ENCODE measurements at places on chromosomes 13 and 19.
A peak's percentile ranks its signal among the peaks of the same experiment; 100 is the strongest.

- DNase-seq, result peak; percentile 84
These were observed at the start of gene EEF2 for GRCh38 chr19:3984908-3985642. Gene EEF2, minus strand, starts transcription at chr19:3985463. Its CDS starts 83 bp downstream, at chr19:3985380.

GRCh38 chr19:11279505-11280236, 16.3 kb upstream of the TSPAN16 start:
- DNase-seq, result no peak

DNA sequence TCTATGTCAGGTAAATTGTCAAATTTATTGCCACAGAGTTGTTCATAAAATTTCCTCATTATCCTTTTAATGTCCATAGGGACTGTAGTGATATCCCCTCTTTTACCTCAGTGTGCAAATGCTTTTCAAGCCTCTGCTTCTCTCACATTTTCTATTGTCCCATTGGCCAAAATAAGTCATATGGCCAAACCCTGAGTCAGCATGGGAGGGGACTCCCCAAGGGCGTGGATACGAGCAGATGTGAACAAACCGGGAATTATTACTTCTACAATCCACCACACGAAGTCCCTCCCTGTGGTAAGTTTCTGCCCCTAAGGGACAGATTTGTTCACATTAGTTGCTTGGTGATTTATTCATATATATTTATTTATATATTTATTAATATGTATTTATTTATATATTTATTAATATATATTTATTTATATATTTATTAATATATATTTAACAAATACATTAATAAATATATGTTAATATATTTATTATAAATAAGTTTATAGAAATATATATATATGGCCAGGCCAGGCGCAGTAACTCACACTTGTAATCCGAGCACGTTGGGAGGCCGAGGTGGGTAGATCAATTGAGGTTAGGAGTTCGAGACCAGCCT, 20.1 kb upstream of the CAMSAP3 start:
- DNase-seq, result no peak

GRCh38 chr13:64540468-64540867, 2689.7 kb downstream of the PCDH9 start:
- no peak for DNase-seq

DNA sequence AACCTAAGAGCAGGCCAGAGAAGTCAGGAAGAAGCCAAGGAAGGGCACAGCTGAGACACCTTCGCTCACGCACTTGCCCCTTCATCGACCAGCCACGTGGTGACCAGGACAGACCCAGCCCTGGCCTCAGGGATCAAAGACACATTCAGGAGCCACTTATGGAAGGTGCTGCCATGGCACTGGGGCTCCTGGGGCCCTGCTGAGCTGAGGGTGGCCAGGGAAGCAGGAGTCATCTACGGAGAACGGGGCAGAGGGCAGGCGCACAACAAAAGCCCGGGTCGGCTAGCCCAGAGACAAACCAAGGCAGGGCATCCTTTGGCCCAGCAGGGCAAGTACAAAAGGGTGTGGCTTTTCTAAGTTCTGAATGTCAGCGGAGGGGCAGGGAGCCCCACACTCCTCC, 2.3 kb downstream of the PLPP2 start:
- no peak for DNase-seq

- no peak for DNase-seq
These were observed 3.8 kb downstream of the LRRC4B start for GRCh38 chr19:50564229-50565105.

GRCh38 chr13:111610879-111611278, 290.4 kb downstream of the TEX29 start:
- no peak for DNase-seq

DNA sequence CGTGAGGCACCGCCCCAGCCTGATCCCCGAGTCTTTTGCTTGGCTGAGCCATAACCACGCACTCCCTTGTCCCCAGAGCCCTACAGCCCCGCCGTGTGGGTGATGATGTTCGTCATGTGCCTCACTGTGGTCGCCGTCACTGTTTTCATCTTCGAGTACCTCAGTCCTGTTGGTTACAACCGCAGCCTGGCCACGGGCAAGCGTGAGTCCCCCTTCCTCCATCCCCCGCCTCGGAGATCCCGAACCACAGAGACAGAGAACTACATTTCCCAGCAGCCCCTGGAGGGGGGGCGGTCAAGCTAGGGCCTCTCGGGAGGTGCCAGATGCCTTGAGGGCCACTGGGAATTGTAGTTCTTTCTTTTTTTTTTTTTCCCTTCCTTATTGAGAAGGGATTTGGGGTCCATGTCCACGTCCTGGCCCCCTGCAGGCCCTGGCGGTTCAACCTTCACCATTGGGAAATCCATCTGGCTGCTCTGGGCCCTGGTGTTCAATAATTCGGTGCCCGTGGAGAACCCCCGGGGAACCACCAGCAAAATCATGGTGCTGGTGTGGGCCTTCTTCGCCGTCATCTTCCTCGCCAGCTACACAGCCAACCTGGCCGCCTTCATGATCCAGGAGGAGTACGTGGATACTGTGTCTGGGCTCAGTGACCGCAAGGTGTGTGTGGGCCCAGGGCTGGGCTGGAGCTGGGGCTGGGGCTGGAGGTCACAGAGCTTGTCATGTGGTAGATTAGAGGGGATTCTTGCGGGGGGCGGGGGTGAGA, 25.9 kb downstream of the GRIN2D start:
- DNase-seq, result no peak

DNA sequence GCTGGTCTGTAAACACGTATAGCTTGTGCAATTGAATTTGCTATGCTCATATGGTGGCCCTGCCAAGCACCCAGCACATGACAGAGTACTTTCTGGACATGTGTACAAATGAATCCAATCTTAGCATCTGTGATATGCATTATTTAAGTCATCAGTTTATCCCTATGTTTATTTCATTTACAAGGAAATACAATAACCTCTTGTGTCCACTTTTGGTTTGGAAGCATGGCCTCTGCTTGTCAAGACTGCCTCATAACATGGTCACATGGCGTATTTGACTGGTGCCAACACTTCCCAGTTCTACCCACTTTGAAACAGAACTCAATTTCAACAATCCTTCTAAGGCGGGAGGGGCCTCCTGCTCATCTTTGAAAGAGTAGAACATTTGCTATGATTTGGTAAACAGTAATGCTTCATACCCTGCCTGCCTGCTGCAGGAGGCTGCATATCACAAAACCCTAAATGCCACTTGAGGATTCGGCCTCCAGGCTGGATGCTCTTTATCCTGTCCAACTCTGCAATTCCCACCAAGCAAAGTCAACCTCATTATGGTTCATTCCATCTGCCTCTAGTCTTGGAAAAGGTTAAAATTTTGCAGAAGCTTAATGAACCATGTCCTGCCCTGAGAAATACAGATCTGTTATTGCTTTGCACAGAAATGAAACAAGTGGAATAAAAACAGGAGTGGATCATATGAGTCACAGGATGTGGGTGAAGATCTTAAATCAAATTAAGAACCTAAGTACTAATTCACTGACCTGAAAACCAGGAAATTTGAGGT, 151.3 kb downstream of the CYSLTR2 start:
- DNase-seq, result no peak

DNA sequence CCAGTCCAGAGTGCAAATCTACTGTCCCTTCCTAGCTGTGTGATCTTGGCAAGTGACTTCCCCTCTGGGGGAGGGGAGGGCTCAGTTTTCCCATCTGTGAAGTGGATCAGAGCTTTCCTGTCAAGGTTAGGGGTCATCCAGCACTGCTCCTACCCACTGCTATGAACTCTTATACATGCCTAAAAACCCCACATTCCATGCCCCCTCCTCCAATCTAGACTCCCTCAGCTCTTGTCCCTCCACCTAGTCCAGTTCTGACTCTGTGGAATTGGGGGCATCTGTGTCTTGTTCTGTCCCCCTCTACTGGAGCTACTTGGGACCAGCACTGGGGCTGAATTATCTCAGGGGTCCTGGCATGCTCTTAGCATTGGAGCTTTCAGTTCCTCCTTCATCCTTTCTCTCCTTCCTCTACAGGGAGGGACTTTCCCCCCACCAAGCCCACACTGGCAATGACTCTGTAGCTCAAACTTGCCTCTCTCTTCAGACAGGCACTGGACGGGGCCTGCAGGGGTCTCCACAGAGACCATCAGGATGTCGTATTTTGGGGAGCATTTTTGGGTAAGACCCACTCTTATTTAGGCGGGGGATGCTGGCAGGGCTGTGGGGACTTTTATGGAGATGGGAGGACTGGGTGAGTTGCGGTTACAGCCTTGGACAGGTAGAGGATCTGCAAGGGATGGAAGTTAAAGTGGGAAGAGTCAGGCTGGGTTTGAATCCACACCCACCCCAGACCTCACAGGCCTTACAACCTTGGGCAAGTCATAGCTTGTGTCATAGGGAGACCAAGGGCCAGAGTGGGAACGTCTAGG, 3.6 kb downstream of the FCHO1 start:
- DNase-seq, result no peak

DNA sequence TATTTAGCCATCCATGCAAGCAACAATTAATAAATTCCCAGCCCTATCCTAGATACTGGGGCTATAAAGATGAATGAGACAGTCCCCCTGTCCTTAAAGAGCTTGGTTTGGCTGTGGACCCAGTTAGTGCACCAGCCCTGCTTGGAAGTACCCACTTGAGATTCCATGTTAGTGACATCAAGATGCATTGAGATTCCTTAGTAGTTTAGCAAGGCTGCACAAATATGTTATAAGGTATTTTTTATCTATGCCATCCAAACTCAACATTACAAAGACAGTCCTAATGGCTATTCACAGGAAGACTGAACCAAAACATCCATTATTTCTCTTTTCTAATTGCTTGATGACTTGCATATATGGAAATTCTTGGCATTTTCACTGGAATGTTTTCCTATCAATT, 48.8 kb upstream of the RAP2A start:
- DNase-seq, result no peak

- DNase-seq, result no peak
These were observed 67.3 kb upstream of the SACS start for GRCh38 chr13:23500849-23501248.

DNA sequence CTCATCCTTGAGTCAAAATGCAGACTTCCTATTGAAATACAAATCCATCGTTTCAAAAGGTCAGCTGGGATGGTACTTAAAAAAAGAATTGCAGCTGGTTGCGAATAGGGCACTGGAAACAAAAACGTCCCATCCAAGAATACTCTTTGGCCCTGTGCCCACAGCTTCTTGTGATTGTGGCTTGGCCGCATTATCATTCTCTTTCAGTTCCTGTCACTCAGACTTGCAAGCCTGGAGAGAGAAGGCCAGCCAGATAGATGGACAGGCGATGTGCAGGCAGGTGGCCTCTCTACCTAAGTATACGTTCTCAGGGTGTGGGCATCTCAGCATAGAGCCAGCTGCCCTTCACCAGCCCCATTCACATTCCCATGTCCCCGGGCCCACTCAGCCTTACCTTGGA, 208.5 kb upstream of the ZNF536 start:
- no peak for DNase-seq

- DNase-seq, result no peak
These were observed 209.5 kb downstream of the DNAJC15 start for GRCh38 chr13:43232873-43233265.

- DNase-seq, result no peak
These were observed 65.8 kb downstream of the FREM2 start for GRCh38 chr13:38752686-38753085.

DNA sequence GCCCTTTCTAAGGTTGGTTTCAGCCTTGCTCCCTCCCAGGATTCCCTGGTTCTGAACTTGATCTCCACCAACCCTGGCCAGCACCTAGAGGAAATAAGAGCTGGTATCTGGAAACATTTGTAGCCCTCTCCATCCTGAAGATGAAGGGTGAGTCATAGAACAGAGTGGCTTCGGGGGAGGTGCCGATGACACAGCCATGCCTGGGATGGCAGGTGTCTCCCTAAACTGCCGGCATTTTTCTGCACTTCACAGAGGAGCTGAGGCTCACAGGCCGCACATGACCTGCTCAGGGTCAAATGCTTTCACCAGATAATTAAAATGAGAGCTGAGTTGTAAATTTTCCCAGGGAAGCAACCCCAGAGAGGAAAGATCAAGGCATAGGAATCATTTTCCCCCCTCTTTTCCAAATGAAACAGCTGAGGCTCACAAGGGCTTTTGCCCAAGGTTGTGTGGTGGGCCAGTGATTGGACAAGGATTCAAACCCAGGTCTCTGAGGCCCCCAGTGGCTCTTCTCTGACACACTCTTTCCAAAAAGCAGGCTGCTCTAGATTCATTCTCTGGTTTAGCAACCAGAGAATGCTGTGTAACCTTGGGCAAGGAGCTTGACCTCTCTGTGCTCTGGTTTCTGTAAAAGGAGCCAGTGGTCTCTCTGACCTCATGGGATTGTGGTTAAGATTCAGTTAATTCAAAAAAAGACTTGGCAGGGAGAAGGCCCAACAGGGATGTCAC, 1.2 kb upstream of the SLC25A42 start:
- peak; percentile 90 for DNase-seq

DNA sequence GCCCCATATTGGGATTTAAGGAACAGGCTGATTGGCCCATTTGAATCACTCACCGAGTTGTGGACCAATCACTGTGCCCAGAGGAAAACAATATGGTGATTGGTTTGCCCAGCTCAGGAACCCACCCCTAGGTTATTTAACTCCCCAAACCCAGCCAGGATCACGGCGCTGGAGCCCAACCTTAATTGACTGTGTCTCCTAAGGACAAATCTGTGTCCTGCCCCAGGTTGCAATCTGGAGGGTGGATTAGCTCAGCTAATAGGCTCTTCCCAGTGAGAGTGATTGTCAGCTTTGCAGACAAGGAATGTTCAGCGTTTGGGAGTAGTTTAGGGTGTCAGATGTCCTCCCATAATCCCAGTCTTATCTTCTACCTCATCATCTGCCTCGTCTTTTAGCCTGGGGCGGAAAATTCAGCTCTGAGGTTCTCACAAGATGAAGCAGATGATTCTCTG, 3.5 kb upstream of the ZNF358 start:
- DNase-seq, result no peak

DNA sequence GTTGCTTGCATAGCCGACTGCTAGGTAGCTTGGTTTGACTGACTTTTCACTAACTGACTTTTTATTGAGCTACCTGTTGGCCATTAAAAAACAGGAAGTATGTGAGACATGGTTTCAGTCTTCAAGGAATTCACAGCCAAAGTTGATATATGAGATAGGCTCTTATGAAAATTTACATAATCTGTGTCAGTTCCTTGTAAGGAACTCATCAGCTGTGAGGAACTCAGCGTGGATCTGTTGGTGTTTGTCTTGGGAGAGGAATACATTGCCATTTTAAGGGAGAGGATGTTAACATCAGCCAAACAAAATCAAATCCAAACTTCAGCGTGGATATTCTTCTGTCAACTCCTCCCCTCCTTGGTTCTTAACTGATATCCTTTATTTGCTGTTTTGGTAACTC, 2.0 kb downstream of the RNF113B start:
- DNase-seq, result no peak

Data from NCI-H2029 treated with DMSO at 0.1 percent for 48 hours (cell line).